GM12878 (cell line): ENCODE measurements at places on chromosomes 6 and 20.

DNA sequence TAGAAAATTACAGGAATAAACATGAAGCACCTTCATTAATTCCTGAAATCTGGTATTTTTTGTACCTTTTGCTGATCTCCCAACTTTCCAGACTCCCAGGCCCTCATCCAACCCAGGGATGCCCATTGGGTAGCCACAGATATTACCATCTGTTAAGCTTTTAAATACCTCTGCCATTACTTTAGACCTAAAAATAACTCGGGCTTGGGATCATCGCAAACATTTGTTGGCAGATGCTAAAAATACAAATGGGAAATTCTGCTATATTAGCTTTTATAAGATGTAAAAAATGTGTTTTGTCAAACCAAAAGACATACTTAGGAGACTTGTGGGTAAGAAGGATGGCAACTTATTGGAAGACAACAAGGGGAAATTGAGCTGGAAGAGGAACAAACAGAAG lies 376.1 kb downstream of the CENPW start:
- no peak for DNase-seq

DNA sequence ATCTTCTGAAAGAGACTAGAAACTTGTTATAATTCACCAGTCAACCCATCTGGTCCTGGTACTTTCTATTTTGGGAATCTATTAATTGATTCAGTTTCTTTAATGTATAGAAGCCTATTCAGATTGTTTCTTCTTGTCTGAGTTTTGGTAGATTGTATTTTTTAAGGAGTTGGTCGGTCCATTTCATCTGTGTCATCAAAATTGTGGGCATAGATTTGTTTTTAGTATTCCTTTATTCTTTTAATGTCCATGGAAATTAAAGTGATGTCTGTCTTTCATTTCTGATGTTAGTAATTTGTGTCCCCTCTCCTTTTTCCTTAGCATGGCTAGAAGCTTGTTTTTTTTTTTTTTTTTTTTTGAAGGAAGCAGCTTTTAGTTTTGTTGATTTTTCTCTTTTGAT lies 15.2 kb downstream of the STXBP5 start:
- DNase-seq: no peak

DNA sequence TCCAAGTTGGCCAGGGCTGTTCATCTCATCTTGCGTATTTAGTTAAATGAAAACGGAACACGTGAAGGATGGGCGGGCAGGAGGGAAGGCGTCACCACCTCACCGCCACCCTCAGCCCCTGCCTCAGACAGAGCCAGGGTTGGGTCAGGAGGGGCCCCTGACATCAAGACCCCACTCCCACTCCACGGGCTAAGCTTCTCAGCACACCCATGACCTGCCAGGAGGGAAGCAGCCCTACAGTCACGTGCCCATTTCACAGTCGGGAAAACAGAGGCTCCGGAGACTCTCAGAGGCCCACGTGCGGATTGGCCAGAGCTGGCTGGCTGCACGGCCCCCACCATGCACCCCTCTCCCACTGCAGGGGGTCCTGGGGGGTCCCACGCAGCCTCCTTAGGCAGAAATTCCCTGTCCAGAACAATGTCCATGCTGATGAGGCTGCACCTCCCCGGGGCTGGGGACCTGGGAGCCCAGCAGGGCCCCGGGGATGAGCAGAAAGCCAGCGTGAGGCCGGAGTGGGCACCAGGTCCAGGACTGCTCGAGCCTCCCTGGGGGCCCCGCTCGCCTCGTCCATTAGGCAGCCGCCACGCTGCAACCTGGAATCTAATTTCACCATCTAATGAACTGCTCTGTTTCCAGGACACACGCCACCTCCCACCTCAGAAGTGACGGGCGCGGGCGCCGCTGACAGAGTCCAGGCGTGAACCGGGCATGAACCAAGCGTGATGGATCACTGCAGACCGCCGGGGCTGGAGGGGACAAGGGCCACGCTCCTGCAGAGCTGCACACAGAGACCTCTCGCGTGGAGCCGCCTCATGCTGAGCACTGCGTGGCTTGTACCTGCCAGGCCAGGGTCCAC lies 15.8 kb downstream of the KCNQ2 start:
- DNase-seq: no peak

GRCh38 chr6:110589865-110590513 lies 113.6 kb upstream of the SLC22A16 start:
- peak; percentile 56 for DNase-seq

DNA sequence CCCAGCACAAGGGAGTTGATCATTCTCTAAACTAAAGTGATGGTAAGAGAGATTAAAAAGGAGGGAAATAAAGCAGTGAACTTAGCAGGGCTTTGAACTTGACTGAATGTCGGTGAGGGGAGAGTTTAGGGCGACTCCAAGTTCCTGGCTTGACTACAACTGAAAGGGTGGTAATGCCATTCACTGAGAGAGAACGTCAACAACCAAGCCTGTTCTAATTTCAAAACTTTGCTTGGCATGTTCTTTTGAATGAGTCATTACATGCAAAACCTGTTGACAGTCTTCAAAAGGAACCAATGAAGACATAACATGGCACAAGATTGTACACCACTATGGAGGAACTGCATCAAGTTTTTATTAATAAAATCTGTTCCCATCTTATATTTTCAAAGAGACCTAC lies 10.3 kb upstream of the MYB start:
- DNase-seq: no peak

- DNase-seq: no peak
These were observed 22.0 kb downstream of the SLCO4A1 start for GRCh38 chr20:62664019-62664971.

- no peak for DNase-seq
These were observed 259.0 kb upstream of the RUNX2 start for GRCh38 chr6:45069091-45069490.

- DNase-seq: no peak
These were observed 179.5 kb downstream of the CDH26 start for GRCh38 chr20:60137657-60138245.

DNA sequence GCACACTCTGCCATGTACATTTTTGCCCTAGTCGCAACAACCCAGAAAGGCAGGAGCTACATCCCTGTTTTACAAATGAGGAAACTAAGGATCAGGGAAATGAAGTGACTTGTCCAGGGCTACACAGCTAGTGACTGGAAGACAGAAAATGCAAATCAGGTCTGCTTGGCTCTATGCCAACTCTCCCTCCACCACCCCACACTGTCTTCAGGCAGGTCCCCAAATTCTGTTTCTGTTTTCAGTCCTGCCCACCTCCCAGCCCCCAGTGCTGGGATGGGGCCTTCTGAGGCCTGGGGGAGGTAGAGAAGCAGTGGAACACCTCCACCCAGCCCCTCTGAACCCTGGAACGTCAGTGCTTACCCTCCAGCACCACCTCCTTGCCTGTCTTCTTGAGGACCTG lies 5.1 kb downstream of the SNTA1 start:
- DNase-seq: no peak

- peak; percentile 4 for DNase-seq
These were observed 121.4 kb upstream of the ADGRF1 start for GRCh38 chr6:47163536-47163935.

GRCh38 chr20:50152394-50153152 lies 950 bp downstream of the PEDS1 start:
- DNase-seq: no peak

DNA sequence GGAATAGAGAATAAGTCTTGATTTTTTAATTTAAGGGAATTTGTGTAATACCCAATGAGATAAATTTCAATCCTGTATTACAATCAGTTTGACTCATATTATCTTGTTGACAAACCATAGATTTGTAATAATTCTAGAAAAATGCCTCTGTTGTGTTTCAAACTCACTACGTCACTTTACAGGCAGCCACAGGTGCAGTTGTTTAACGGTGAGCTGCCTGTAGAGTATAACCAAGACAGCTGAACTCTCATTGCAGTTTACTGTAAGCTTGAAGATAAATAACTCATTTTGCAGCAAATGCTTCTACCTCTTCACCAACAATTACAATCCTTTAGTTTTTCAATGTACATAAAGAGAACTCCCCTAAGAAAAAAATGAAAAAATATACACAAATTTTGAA lies 114.3 kb downstream of the PRKN start:
- no peak for DNase-seq

DNA sequence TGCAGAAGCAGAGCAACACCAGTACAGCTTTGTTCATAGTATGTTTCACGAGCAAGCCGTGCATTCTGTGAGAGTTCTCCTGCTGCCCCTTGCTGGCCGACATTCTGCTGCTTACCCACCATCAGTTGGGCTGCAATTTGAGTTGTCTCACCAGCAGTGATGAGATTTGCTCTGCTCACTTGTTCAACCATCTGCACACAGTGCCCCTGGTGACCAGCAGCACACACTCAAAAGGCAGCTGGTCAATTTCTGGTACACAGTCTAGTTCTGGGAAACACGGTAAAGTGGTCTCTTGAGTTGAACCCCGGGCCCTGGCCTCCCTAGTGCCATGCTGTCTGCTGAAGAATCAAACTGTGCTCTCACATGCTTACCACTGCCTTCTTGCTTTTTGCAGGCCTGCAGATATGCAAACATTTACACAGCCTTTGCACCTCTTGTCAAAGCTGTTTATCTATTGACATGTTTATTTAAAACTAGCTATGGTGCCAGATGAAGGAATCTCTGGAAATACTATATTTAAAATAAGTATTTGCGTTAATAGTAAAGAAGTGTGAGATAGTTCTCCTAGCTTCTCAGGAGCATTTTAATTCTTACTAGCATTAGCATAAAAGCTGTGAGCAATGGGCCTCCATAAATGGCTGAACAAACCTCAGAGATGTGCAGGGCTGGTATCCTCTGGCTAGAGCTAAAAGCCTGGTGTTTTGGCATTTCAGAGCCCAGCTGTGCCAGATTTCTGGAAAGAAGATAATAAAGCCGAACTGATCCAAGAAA lies 234.3 kb downstream of the ARHGAP18 start:
- DNase-seq: no peak

DNA sequence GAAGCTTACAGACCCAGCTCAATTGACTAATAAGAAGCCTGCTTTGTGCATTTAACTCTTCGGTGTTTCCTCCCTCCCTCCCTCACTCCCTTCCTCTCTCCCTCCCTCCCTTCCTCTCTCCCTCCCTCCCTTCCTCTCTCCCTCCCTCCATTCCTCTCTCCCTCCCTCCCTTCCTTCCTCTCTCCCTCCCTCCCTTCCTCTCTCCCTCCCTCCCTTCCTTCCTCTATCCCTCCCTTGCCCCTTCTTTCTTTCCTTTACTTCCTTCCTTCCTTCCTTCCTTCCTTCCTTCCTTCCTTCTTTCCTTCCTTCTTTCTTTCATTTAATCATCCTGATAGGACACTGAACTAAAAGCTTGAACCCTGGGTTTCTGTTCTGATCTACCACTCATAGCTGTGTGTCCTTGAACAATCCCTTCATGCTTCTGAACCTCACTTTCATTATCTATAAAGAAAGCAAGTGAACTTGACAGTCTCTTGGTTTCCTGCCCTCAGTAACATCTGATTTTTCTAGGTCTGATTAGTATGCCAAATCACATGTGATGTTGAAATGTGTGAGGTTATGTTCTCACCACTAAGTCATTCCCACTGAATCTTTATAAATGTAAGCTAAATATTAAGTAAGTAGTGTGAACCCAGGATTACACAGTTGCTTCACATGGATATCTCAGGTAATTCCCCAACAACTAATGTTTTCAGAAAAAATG lies 132.3 kb upstream of the BMP2 start:
- DNase-seq: no peak
